Activated CD8-positive, alpha-beta memory T cell treated with anti-CD3 and anti-CD28 coated beads for 24 hours (primary cell): ENCODE measurements at places on chromosomes 6 and 20.

GRCh38 chr6:36612101-36612625, 18.0 kb downstream of the SRSF3 start:
- no peak for DNase-seq

DNA sequence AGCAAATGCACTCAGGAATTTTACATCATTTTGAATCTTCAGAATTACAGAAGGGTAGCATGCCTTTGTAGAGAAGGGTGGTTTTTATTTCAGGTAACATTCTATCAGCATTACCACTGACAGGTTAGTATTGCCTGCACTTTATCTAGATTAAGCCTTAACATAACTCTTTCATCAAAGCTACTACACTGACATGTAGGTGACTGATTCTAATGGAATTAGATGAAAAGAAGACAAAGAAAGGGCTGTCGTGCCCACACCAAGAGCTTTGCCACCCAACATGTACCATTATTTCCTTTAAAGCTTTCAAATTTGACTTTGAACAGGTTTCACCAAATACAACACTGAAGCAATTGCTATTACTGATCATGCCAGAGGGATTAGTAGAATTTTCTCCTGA, 551.9 kb downstream of the EYS start:
- no peak for DNase-seq

DNA sequence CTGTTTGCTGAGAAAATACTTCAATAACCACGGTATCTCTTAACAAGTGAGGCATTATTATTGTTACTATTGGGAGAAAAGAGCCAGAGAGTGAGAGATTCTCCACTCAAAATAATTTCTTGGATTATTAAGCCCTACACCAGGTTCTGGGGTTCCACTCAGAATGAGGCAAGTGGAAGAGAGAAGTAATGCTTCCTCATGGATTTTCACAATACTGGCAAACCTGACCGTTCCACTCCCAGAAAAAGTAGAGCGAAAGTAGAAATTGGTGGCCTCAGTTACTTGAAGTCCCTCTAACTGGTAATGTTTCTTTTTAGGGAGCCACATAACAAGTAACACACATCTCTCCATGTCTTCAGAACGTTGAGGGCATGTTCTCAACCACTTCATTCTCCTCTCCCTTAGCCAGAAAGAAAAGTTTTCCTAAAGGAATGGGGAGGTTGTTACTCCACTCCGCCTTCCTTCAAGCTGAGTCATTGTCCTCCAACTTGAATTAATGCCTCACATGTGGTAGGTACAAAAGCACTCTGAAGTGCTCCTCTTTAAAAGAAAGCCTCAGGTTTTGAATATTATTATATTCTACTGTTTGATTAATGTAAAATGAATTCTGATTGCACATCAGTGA, 1.9 kb downstream of the BAG2 start:
- DNase-seq: no peak

GRCh38 chr20:35891375-35891774, 62.9 kb downstream of the SCAND1 start:
- no peak for DNase-seq

DNA sequence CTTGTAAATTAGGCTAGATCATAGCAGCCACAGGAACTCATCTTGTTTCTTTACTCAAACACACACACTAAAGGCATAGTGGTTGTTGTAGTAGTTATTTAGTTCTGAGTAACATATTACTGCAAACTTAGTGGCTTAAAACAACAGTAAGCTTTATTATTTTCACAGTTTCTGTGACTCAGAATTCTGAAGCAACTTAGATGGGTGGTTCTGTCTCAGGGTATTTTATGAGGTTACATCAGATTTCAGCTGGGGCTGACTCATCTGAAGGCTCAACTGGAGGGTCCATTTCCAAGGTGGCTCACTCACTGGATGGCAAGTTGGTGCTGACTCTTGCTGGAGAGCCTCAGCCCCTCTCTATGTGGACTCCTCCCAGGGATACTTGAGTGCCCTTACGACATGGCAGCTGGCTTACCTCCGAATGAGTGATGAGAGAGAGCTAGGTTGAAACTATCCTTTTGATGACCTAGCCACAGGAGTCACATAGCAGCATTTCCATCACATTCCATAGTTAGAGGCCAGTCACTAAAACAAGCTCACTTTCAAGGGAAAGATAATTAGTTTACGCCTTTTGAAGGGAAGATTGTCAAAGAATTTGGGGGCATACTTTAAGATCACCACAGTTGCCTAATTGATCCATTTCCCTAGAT, 136.5 kb upstream of the PRND start:
- no peak for DNase-seq

GRCh38 chr6:2597991-2598390, 152.7 kb downstream of the MYLK4 start:
- DNase-seq: no peak

DNA sequence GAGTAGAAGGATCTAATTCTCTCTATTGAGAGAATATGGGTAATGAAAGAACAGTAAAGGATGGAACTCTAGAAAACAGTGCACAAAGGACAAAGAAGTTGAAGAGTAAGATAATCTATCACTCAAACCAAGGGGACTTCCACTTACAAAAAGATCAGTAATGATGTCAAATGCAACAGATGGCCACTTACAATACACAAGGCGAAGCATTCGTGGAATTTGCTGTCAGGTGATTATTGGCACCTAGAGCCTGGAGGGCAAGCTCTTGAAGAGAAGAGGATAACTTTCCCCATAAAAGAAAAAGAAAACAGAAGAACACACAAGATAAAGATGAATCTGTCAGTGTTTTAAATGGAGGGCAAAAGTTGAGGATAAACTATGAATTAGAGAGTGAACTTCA, 256.0 kb upstream of the TCF21 start:
- no peak for DNase-seq

- DNase-seq: no peak
Measured at GRCh38 chr20:1953621-1954020, 40.2 kb downstream of the PDYN start.

DNA sequence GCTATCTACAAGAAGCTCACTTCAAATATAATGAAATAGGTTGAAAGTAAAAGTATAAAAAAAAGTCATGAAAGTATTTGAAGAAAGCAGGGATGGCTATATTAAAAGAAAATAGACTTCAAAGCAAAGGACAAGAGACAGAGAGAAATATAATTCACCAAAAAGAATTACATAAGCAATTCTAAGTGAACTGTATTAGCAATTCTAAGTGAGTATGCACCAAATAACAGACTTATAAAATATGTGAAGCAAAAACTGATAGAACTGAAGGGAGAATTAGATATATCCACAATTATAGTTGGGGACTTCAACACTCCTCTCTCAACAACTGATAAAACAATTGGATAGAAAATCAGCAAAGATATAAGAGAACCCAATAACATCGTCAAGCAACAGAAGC, 38.8 kb upstream of the ID4 start:
- DNase-seq: no peak

DNA sequence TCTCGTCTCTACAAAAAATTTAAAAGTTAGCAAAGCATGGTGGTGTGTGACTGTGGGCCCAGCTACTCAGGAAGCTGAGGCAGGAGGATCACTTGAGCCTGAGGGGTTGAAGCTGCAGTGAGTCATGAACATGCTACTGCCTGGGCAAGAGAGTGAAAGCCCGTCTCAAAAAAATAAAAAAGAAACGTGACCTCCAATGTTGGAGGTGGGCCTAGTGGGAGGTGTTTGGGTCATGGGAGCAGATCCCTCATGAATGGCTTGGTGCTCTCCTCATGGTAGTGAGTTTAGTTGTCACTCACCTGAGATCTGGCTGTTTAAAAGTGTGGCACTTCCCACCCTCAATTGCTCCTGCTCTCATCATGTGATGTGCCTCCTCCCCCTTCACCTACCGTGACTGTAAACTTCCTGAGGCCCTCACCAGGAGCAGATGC, 24.3 kb downstream of the RBL1 start:
- DNase-seq: peak; percentile 62

GRCh38 chr6:63887002-63887751, 251.6 kb downstream of the PHF3 start:
- no peak for DNase-seq

GRCh38 chr6:134909701-134910592, 40.0 kb downstream of the ALDH8A1 start:
- no peak for DNase-seq

GRCh38 chr6:145756170-145756662, 20.9 kb upstream of the EPM2A start:
- no peak for DNase-seq

DNA sequence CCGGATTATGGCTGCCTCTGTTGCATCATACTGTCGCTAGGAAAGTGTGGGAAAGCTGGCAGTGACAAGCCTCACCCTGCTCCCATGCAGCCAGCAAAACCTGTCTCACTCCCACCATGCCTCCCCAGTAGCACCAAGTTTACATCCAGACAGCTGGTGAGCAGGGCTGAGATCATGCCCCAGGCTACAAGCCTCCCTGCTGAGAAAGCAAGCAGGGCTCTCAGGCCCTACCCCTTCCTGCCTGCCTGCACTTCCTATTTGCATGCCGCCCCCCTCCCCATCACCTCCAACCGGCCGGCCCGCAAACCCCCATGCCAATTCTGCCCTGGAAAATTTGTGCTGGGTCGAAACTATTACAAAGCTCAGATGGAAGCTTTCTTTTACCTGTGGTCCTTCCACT, 408.2 kb upstream of the FKBP1C start:
- DNase-seq: no peak
